ENCODE measurements at places on chromosomes 7 and 10.
A peak's percentile ranks its signal among the peaks of the same experiment; 100 is the strongest.

GRCh38 chr10:70357565-70357964 is 24.9 kb downstream of the LRRC20 start:
- no peak for DNase-seq

DNA sequence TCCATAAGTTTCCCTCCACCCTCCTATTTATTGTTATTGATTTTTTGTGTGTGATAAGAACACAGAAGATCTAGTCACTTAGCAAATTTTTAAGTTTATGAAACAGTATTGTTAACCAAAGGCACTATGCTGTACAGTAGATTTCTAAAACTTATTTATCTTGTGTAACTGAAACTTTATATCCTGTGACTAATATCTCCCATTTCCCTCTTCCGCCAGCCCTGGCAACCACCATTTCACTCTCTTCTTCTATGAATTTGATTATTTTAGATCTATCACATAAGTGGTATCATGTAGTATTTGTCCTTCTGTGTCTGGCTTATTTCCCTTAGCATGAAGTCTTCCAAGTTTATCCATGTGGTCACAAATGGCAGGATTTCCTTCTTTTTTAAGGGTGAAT is 144.3 kb upstream of the INHBA start:
- DNase-seq, result no peak

DNA sequence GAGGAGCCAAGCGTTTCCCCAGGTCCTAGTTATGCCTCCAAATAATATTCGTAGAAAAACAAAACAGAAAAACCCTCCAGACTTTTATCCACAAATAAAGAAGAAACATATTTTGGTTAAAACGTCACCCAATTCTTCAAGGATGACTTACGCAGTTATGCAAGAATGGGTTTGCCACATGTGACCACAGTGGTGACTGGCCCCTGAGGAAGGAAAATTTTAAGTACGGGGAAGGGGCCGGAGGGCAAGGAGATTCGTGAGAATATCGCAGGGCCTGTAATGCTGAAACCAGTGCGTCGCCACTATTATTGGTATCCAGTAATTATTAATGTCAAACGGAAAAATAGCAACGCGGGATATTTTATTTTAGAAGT is 537 bp upstream of the MRPS24 start:
- no peak for DNase-seq

DNA sequence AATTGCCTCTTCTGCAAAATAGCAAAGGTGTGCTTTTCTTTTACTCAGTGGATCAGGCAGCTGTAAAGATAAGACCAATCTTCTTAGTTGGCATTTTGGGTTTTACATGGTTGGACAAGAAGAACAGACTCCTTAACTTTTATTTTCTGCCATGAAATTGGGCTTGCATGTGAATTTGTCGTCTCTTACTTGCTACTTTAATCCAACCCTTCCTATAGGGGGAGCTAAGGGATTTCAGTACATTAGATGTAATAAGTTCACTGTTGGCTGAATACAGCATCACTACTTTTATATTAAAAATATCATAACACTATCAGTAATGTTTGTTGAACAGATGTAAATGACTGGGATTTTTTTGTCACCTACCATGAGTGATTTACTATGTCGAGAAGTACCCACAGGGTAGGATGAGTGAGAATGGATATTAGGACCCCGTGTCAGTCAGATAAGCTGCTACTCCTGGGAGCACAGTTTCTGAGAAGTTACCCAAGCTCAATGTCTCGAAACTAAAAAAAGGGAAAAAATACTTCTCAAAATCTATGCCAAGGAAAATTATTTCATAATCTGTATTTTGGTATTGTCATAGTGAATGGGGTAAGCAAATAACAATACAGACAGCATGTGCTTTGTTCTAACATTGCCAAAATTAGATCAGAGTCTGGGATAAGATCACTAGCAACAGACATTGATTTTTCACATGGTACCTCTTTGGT is 127.4 kb upstream of the AGR3 start:
- DNase-seq, result no peak

DNA sequence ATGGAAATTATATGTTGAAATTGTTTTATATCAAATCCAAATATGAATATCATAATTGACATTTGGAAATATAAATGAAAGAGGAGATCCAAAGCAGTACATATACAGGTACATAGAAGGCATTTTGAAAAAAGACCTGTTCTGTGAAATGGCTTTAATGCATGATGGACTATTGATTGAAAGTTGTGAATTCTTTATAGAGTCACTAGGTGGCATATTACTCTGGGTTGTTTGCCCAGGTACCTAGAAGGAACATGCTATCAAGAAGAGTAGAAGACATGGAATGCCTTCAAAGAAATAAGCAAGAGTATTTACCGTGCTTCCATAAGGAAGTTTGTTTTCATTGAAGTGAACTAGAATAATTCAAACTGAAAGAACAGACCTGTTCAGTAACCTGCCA is 160.0 kb upstream of the ANK3 start:
- DNase-seq, result no peak

GRCh38 chr10:50972591-50972990 is 87.2 kb upstream of the A1CF start:
- DNase-seq, result no peak

GRCh38 chr7:510782-511281 is 8.8 kb downstream of the PDGFA start:
- no peak for DNase-seq

- DNase-seq, result no peak
These were observed 17.2 kb upstream of the LRRC17 start for GRCh38 chr7:102895602-102896001.

DNA sequence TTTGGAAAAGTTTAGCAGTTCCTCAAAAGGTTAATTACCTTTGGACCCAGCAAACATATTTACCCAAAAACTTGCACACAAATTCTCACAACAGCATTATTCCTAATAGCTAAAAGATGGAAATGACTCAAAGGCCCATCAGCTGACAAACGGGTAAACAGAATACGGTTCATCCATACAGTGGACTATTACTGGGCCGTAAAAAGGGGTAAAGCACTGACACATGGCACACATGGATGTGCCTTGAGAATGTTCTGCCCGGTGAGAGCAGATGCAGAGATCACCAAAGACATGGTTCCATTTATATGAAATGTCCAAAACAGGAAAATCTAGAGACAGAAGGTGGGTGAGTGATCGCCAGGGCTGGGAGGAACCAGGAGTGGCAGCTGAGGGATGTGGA is 95.2 kb upstream of the DNAJB6 start:
- DNase-seq, result no peak

- no peak for DNase-seq
These were observed 9.6 kb downstream of the KAZALD1 start for GRCh38 chr10:101071267-101071884.

GRCh38 chr7:390761-391410 is 100.9 kb downstream of the FOXL3 start:
- no peak for DNase-seq

- DNase-seq, result no peak
These were observed 588.6 kb upstream of the SEMA3D start for GRCh38 chr7:85775431-85775830.

- no peak for DNase-seq
These were observed 8.2 kb downstream of the YME1L1 start for GRCh38 chr10:27145937-27146336.

DNA sequence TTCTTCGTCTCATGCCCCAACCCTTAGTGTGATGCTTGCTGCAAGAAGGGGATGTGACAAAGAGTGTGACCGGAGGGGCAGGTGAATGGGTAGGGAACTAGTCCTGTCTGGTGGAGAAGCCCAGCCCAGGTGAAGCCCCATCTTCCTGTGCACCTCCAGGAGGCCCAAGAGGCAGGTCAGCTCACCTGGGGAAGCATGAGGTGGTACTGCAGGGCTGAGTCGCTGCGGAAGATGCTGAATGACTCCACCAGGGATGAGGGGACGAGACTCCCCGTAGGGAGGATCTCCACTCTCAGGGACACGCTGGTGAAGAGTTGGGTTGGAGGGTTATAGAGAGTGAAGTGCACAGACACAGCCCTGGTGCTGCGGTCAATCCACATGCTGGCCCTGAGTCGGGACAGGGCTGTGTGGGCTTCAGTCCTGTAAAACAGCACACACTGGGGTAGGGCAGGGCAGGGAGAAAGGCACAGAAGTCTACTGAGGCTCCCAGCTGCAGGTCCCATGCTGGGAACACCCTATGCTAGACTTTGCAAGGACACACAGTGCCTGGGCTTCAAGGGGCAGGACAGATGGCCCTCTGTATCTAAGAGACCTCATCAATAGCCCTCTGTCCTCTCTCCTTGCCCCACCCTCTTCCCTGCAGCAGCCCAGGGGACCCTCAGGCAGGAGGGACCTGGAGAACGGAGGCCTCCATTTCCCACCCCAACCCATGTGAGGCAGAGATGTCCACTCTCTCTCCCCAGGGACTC is 136.5 kb downstream of the PKD1L1 start:
- DNase-seq, result no peak

GRCh38 chr10:103498936-103499638 is 5.6 kb downstream of the NEURL1 start:
- no peak for DNase-seq

DNA sequence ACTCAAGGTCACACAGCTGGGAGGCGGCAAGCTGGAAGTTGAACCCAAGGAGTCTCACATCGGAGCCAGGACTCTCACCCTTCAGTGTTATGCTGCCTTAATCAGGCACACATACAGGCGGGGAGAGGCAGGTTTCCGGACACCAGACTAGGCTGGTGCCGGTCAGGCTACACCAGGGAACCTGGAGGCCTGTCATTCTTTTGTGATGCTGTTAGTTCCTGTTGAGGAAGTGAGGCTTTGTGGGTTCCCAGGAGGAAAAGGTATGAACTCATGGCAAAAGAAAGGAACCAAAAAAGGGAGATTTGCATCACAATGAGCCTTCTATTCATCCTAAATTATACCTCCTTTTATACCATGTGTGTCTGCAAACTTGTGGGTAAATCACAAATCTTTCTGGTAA is 103.8 kb downstream of the TCF7L2 start:
- no peak for DNase-seq

- DNase-seq, result no peak
These were observed 125.3 kb upstream of the CCDC6 start for GRCh38 chr10:60031664-60032063.

DNA sequence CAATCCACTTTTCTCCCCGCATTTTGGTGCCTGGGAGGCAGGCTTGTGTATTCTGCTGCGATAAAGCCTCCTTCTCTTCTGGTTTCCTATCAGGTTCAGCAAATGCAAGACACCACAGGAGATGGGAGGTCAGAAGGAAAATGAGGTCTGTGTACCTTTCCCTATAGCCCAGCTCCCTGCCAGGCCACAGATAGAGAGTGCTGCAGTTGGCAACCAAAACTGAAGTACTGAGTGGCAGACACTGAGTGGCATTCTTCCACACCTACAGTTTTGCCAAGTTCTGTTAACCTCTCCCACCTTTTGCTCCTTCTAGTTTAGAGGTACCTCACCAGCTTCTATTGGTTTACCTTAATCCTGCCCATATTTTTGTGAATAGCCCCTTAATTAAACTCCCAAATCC is 948.4 kb downstream of the SORCS1 start:
- DNase-seq, result no peak

DNA sequence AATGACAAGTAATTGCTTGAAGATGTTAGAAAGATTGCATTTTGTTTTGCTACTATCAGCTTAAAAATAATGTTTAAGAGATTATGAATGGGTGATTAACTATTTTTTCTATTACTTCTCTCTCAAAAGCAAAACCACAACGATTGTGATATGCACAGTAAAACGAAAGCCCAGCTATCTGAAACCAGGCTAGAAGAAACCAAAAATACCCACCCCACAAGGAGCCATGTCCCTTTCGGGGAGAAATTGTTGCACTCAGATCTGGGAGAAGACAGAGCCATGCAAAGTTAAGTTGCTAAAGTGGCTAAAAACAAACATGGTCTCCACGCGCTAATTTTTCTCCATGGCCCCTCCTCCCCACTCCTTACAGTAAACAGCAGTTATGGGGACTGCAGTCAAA is 173.6 kb downstream of the RPS24 start:
- no peak for DNase-seq

- DNase-seq, result peak; percentile 49
These were observed 93.2 kb downstream of the CFTR start for GRCh38 chr7:117572856-117573620.

DNA sequence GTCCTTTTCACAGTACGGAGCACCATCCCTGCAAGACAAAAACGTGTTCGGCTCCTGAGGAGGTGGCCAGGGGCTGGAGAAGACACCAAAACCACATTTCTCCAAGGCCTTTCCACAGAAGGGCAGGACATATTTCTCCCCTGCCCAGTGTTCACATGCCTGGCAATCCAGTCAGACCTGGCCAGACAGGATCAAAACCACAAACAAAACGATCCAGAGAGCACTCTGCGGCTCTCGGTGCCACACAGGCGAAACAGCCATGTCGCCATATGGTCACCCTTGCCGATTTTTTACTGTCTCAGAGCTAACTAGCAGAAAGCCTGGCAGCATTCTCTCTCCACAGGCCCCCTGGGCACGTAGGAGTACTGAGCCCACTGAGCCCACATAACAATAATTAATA is 113.0 kb downstream of the ABLIM1 start:
- DNase-seq, result no peak

- DNase-seq, result no peak
These were observed at the start of gene PLAC9 for GRCh38 chr10:80132299-80133139. PLAC9 (plus strand) TSS chr10:80132730; CDS start chr10:80132763, 33 bp downstream.

GRCh38 chr10:93945819-93946218 is 47.9 kb upstream of the PLCE1 start:
- DNase-seq, result no peak

GRCh38 chr7:80098795-80099194 is 35.8 kb upstream of the GNAI1 start:
- DNase-seq, result no peak

- DNase-seq, result no peak
These were observed 146.6 kb downstream of the RAPGEF5 start for GRCh38 chr7:22210355-22210754.

DNA sequence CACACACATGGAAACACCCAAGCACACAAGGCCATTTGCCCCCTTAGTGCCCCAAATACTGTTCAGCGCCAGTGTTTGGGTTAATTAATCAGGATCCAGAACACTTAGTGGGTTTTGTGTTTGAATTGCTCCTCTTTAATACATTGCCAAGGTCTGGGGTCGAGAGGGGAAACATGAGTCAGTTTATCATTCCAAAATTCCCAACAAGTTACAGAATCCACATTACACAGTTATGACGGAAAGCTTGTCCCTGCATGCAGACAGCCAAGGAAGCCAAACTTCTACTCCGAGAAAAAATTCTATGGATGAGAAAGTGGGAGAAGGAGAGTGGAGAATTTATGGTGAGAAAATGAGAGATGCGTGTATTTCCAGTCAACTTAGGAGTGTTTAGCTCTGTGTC is 189.0 kb downstream of the NPSR1 start:
- no peak for DNase-seq

Data from NCI-H774 (cell line).